ENCODE measurements at places on chromosomes 16 and 17.

GRCh38 chr16:77470851-77471250 is 36.0 kb upstream of the ADAMTS18 start:
- DNase-seq: no peak

GRCh38 chr17:7769854-7770253 is 52.3 kb downstream of the DNAH2 start:
- no peak for DNase-seq

GRCh38 chr17:74603746-74604145 is 11.7 kb upstream of the CD300LD start:
- DNase-seq: no peak

DNA sequence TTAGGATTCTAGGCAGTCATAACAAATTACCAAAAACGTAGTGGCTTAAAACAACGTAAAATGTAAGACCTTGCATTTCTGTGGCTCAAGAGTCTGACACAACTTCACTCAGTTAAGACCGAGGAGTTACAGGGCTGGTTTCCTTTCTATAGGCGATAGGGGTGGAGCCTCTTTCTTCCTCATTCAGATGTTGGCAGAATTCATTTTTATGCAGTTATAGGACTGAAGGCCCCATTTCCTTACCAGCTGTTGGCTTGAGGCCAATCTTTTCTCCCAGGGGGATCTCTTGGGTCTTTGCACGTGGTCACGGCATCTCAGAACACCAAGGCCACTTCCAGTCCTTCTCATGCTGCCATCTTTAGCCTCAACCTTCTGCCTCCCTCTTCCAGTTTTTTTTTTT is 145.2 kb downstream of the KCNJ2 start:
- DNase-seq: no peak

- DNase-seq: no peak
Measured at GRCh38 chr17:1495265-1495989, 2.9 kb upstream of the MYO1C start.

GRCh38 chr16:27547134-27547533 is 2.6 kb downstream of the GTF3C1 start:
- DNase-seq: no peak

GRCh38 chr17:39270923-39271322 is 45.2 kb upstream of the STAC2 start:
- no peak for DNase-seq

- DNase-seq: peak; percentile 17
Measured at GRCh38 chr17:55770196-55770870, 19.5 kb downstream of the PCTP start.

- no peak for DNase-seq
Measured at GRCh38 chr16:67077871-67078270, 31.9 kb upstream of the PHAF1 start.

DNA sequence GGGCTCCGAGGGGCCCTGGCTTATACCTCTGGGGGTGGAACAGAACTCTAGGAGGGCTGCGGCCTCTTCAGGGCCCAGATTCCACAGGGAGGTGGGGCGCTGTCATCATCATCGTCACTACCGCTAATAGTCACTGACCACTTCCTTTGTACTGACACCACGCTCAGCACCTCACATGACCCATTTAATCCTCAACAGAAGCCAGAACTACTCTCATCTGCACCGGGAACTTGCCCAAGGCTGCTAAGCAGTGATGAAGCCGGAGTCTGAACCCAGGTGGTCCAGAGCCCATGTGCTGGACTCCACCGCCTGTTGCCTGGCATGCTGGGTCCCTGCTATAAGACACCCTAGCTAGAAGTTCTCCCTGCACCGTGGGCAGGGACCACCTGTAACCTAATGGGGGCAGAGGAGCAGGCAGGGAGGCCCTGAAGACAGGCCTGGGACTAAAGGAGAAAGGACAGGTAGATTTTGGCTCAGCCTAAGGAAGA is 12.0 kb downstream of the UNC13D start:
- no peak for DNase-seq

DNA sequence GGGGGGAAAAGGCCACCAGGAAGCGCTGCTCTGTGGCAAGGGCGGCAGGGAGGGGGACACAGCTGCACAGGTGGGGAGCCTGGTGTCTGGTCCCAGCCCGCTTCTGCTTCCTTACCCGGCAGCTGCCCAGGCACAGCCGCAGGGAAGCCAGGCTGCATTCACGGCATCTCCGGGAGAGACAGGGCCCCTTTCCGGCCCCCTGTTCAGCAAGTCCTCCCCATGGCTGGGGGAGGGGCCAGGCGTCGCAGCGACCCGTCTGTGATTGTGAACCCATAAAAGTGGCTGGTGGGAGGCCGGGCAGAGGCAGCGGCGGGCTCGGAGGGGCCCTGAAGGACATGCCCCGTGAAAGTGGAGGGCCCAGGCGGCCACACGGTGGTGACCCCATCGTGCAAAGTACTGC is 28.7 kb downstream of the SOX8 start:
- no peak for DNase-seq

- DNase-seq: no peak
Measured at GRCh38 chr16:67011274-67011673, 17.7 kb upstream of the CBFB start.

DNA sequence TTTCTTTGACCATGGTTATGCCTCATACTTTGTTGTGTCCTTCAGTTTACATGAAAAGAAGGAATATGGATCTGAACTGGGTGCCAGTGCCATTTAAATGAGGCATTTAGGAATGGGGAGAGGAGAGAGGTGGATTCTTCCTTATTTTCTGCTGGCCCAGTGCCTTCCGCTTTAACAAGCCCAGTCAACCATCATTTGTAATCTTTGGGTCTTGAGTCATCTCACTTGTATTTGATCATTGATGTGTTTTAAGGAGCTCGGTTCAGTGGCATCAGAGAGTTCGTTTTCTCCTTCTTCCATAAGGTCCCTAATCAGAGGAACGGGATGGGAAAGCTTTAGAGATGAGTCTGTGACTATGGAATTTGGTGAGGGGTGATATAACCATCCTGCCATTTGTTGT is 334.9 kb downstream of the WWOX start:
- no peak for DNase-seq

DNA sequence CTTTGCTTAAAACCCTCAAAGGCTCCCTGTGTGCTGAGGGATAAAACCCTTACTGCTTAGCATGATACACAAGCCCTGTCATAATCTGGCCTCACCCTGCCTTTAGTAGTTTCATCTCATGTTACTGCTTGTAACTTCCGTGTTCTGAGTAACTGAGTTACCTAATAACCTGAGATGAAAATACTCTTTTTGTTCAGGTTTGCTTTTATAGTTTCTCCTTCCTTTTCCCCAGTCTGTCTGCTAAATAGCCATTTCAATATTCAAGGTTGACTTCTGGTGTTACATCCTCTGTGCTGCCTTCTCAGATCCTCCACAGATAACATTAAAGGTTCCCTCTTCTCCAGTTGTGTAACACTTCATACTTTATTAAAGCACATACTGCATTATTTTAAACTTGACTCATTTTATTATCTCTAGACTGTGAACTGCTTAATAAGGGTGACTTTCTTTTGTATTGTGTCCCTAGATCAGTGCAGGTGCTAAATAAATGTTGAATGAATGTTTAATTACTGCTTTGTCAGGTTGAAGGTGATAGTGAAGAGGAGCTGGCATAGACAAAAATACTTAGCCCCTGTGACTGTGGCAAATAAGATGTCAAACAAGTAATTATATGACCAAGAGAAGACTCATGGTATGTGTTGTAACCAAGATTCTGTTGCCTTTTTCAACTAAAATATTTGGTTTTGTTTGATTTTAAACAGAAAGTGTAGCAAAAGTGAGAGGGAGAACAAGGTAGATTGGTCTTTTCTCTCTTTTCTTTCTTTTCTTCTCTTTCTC is 47.8 kb downstream of the NFAT5 start:
- DNase-seq: no peak

DNA sequence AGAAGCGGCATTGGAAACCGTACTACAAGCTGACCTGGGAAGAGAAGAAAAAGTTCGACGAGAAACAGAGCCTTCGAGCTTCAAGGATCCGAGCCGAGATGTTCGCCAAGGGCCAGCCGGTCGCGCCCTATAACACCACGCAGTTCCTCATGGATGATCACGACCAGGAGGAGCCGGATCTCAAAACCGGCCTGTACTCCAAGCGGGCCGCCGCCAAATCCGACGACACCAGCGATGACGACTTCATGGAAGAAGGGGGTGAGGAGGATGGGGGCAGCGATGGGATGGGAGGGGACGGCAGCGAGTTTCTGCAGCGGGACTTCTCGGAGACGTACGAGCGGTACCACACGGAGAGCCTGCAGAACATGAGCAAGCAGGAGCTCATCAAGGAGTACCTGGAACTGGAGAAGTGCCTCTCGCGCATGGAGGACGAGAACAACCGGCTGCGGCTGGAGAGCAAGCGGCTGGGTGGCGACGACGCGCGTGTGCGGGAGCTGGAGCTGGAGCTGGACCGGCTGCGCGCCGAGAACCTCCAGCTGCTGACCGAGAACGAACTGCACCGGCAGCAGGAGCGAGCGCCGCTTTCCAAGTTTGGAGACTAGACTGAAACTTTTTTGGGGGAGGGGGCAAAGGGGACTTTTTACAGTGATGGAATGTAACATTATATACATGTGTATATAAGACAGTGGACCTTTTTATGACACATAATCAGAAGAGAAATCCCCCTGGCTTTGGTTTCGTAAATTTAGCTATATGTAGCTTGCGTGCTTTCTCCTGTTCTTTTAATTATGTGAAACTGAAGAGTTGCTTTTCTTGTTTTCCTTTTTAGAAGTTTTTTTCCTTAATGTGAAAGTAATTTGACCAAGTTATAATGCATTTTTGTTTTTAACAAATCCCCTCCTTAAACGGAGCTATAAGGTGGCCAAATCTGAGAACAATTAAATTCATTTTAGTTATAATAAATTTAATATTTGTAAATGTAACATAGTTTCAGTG is 1.7 kb downstream of the HEXIM1 start:
- DNase-seq: no peak

DNA sequence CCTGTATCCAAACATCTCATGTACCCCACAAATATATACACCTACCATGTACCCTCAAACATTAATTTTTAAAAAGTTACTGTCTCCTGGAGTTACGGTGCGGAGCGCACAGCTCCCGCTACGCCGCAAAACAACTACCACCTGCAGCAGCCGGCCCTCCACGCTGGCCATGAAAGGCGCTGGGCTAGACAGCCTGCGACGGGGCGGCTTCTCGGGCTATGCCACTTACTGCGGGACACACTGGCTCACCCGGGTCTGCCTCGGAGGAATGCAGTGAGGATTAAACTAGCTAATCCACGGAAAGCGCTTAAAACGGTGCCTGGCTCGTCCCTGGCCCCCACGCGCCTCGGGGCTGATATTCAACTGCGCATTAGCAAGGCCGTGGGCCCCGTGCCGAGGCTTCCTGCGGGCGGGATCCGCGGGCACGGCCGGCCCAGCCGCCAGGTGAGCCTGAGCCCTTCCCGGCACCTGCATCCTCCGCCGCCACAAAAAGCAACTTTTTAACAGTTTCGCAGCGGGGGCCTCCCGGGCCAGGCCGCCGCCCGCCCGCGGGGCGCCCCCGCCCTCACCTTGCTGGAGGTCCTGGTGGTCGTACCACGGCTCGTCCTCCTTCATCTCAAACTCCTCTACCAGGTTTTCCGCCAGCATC is 633 bp downstream of the CDR2 start:
- DNase-seq: no peak

DNA sequence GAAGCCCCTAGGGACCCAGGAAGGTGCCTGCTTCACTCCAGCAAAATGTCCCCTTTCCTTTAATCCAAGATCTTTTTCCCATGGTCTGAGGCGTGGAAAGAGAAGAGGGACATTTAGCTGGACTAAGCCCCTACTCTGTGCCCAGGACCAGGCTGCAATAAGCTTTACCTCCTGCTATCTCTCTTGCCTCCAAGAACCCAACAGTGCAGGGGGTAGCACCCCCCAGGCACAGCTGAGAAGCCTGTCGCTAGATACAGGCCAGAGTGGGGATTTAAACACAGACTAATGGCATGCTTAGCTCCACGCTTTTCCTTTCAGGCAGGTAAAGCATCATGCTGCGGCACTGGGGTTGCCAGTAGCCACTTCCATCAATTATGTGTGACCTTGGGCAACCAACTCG is 24.5 kb upstream of the CCL1 start:
- DNase-seq: no peak

DNA sequence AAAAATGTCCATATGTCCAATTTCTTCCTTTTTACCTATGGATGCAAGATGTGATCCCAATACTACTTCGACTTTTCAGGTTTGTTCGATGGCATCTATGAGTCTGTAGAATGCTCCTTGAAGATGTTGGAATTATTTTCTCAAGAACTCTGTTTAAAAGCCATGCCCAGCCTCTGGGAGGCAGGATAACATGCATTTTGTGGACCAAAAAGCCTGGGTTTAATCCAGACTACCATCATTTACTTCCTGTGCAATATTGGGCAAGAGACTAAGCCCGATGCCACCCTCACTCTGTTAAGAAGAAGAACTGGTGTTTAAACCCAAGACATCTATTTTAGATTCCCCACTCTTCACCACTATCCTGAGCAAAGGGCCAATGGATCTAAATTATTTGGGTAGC is 42.8 kb upstream of the SALL1 start:
- DNase-seq: no peak

- no peak for DNase-seq
Measured at GRCh38 chr16:72092832-72093447, 480 bp downstream of the TXNL4B start.

- no peak for DNase-seq
Measured at GRCh38 chr16:16189842-16190241, 33.5 kb downstream of the ABCC6 start.

DNA sequence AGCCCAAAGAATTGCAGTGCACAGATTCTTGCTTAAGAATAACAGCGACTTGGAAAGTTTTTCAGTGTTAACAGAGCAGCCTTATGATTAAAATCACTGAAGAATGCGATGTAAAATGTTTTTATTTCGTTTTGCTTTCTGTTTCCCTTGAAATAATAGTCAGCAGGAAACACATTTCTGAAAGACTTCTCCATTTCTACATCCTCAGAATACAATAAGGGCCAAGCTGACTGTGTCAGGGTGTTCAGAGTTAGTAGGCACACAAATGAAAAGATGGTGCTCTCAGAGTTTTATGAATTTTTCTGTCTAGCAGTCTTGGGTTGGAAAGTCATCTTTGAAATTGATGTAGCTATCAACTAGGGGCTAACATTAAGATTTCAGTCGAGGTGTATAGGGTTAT is 582.9 kb upstream of the RBFOX1 start:
- no peak for DNase-seq

DNA sequence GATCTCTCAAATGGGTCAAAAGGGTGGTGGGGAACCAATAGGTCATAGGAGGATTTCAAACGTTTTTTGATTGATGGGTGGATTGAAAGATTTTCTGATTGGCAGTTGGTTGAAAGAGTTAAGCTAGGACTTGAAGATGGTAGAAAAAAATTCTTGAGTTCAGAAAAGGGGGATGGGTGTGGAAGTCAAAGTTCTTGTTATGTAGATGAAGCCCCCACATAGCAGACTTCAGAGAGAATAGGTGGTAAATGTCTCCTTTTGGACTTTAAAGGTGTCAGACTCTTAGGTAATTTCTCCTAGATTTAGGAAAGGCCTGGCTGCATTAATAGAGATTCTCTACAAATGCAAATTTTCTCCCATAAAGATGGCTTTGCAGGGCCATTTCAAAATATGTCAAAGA is 163.3 kb downstream of the HS3ST4 start:
- no peak for DNase-seq
